H7 (cell line): ENCODE measurements at places on chromosomes 2 and 18. TPM values are rescaled to one million over a fixed set of nuclear protein-coding genes. Genes with fewer than 3 reads are reported as not detected.
A peak's percentile ranks its signal among the peaks of the same experiment; 100 is the strongest.

DNA sequence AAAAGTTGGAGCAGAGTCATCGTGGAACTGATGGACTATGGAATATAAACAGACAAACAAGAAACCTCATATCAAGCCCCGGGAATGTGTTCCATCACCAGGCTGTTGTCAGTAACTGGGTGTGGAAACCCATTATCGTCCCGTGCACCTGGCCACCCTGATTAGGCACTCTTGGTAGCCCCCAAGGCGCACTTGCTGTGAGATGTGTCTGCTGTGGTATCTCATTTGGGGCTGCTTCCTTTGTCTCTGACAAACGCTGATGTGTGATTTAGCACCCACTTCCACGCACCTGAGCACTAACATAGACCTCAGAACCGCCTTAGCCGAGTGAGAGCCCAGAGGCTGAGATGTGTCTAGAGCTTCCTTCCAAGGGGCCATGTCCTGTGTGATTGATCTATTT is 96.3 kb downstream of the PRPF40A start:
- no peak for DNase-seq

DNA sequence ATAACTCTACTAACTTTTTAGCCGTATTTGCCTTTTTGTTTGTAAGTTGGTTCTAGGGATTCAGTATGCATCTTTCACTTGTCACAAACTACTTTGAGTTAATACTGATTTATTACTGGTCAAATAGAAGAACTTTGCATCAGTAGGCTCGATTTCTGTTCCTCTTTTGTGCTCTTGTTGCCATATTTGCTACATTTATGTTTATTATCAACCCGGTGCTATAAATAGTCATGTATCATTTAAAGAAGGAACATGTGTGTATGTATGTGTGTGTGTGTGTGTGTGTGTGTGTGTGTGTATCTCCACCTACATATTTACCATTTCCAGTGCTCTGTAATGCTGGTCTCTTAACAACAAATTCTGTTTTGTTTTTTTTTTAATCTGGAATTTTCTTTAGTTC is 79.6 kb upstream of the B3GNT7 start:
- no peak for DNase-seq

GRCh38 chr2:118607641-118608040 is 239.8 kb downstream of the EN1 start:
- DNase-seq = no peak

Gene CYTIP
- 0.87 TPM in 1 of 2 replicates, not detected in the other for total RNA-seq

DNA sequence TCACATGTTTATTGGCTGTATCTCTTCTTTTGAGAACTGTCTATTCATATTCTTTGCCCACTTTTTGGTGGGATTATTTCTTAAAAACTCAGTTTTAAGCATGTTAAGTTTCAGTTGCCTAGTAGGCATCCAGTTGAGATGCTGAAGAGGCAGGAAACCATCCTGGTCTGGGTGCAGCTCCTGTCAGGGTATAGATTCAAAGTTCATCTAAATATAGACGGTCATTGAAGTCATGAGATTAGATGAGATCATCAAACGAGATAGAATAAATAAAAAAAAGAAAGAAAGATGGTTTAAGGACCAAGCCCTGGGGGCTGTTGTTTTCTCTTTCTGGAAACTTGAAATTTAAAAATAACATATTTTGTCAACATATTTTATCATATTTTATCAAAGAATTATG is 9.2 kb upstream of the DNAH7 start:
- no peak for DNase-seq

- DNase-seq = no peak
These were observed 450.4 kb upstream of the TCF4 start for GRCh38 chr18:56038171-56039030.

DNA sequence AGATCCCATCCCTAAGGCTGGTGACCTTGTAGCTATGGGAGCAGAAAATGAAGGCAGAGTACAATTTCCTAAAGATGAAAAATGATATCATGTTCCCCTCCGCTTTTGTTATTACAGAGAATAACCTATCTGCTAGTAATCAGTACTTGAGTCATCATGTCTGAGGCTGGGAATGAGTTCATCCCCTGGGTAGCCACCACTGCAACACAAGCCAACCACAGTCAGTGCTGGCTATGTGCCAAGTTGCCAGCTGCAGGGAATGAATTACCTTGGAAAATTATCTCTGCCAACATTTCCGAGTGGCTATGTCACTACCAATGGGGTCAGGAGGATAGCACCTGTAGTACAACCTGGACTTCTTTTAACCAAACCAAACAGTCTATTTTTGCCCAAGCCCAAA is 1094.7 kb upstream of the DDX18 start:
- DNase-seq = no peak

GRCh38 chr2:162520959-162521358 is 177.0 kb downstream of the GCA start:
- no peak for DNase-seq

- no peak for DNase-seq
These were observed 27.8 kb downstream of the MBD5 start for GRCh38 chr2:148048475-148049221.

Gene GREB1L
- total RNA-seq = 0.03 TPM in 1 of 2 replicates, not detected in the other

Gene CFAP210
- total RNA-seq = 0.28 TPM in 1 of 2 replicates, not detected in the other

- DNase-seq = no peak
These were observed 31.3 kb downstream of the AAK1 start for GRCh38 chr2:69612200-69612599.

- no peak for DNase-seq
These were observed 42.7 kb downstream of the SOCS6 start for GRCh38 chr18:70331456-70332097.

Gene IL36A
- not detected in 2 replicates for total RNA-seq

DNA sequence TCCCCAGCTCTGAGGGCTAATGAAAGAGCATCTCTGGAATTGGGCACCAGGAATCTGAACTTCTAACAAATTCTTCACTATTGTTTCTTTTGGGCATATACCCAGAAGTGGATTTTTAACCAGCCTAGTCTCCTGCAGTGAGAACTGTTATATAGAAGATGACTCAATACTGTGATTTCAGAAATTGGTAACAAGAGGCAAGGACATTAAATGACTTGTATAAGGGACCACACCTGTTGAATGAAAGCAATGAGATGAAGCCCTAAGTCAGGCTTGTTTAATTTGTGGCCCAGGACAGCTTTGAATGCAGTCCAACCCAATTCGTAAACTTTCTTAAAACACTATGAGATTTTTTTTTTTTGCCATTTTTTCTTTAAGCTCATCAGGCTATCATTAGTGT is 57.9 kb downstream of the EPC2 start:
- no peak for DNase-seq

DNA sequence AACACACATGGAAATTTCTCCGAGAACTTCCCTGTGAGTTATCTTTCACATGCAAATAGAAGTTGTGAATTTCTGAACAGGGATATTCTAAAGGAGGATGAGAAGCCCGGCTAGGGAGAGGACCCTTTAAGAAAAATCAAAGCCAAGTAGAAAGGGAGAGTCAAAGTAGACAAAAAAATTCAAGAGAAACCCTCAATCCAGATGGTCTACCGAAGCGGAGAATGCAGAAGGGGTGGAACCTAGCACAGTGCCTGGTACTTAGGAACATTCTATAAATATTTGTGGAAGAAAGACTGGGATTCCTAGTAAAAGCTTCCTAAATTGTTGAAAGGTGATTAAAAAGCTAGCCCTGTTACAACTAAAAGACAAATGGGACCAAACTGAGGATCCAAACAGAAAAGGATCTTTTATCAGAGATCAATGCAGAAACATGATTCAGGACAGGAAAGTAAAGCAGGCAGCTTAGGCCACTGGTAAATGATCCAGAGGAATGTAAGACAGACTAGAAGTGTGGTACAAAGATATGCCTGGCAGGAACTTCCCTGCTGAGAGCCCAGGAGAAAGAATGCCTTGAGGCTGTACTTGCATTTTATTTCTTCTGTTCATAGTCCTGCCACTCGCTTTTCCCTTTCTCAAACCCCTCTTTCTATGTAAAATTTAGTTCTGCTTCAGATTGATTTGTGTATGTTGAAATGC is 19.5 kb upstream of the GLS start:
- DNase-seq = no peak

GRCh38 chr2:200089040-200089755 is 133.8 kb downstream of the MAIP1 start:
- peak; percentile 13 for DNase-seq

DNA sequence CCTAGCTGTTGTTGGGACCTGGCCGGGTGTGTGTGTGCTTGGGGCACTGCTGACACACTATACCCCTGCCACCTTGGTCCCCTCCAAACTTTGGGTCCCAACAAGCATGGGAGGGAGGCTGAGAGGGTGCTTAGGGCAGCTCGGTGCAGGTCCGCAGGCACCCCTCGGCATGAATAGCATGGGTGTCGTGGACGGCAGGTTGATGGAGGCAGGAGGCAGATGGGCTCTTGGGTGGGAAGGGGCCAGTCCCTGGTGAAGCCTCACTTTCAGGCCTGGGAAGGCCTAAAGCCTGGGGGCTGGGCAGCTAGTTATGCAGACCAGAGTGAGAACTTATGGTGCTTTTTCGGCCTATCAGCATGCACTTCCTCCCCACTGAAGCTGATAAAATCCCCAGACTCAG is 164.2 kb downstream of the CDH19 start:
- DNase-seq = no peak

DNA sequence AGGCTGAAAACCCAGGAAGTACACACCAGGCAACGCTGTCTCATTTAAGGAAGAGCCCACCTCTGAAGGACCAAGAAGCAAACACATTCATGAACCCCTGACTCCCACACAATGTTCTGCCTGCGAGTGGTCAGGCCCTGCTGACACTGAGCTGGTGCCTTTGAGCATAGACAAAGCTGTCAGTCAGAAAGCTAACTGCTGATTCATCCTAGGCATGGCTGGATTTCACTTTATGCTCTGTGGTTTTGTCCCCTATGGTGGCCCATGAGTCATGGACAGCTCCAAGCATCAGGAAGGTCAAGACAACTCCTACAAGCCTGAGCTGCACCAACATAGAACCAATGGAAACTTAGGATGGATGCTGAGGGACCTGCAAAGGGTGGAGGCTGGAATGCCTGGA is 78.9 kb downstream of the UXS1 start:
- DNase-seq = no peak

DNA sequence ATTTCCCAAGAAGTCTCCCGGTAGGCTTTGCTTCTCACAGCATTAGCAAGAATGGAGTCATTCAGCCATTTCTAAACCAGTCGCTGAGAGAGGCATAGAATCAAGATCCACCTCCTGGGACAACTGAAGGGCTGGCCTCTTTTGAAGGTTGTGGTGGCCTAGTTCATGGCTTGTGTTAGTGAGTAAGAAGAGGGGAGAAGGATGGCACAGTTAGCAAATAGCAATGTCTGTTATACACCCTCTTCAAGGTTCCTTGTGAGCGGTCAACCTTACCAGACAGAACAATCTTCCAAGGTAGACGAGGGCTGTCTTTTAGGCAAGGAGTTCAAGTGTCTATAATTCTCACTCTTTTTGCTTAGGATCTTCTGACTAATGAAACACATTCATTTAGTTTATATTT is 35.4 kb upstream of the DNAH7 start:
- DNase-seq = no peak

DNA sequence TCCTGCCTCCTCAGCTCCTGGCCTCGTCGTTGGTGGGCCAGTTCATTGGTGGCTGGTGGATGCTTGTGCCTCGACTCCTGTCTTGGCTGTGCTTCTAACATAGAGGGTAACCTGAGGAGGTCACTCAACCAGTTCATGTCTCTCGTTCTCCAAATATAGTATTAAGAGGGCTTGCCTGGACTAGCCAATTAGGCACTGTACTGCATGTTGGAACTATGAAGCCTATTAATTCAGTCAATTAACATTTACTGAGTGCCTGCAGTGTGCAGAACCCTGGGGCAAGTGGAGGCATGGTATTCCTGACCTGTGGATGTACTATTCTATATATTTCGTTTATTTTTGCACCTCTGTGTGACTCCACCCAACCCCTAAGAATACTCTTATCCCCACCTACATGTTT is 89.9 kb upstream of the PELI1 start:
- DNase-seq = no peak

GRCh38 chr2:54845094-54845493 is 121.6 kb downstream of the EML6 start:
- DNase-seq = no peak

DNA sequence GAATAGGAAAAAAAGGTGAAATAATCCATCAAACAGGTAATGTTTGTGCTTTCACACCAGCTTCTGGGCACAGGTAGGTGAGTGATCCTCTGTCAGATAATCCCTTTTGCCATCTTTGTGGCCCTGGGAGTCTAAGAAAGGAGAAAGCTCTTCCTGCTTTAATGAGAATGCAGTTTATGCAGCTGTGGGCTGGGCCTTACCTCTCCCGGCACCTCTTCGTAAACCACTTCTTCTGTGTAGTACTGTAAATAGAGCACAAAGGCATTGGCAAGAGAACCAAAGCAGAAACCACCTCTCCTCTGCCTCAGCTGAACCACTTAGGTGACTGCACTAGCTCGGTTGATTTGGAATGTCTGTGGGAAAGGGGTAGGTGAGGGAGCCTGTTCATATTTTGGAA is 4.9 kb downstream of the NEB start:
- DNase-seq = no peak

DNA sequence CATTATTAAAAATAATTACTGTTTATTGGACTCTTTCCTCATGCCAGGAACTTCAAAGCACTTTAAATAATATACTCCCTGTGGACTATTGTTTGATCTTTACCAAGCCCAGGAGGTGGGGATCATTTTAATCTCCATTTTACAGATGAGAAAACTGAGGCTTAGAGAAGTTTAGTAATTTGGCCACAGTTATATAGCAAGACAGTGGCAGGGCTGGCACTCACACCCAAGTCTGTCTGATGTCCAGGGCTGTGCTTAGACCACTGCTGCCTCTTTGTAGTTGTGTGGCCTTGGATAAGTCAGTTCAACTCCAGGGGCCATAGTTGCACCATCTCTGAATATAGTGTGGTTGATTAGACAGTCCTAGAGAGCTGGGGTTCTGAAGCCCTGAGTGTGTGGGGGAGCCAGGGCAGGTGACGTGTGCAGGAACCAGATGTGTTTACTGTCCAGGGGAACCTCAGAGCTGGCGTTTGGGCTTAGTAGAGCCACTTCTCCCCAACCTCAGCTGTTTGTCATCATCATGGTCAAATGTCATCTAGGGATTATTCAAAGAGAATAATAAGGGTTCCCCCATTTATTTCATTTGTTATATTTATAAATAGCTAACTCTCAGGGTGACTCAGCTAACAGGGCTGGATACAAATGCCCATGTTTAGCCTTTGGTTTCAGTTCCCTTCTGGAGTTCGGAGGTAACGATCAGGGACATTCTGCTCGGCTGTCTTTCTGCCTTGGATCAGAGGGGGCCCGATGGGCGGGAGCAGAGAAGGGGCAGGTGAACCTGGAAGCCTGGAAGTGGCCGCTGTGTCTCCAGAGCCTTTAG is 68.0 kb downstream of the BOLA3 start:
- DNase-seq = no peak

Gene CD28
- total RNA-seq = not detected in 2 replicates

Gene ZBTB14
- 15.1 and 19.9 TPM in 2 replicates for total RNA-seq

DNA sequence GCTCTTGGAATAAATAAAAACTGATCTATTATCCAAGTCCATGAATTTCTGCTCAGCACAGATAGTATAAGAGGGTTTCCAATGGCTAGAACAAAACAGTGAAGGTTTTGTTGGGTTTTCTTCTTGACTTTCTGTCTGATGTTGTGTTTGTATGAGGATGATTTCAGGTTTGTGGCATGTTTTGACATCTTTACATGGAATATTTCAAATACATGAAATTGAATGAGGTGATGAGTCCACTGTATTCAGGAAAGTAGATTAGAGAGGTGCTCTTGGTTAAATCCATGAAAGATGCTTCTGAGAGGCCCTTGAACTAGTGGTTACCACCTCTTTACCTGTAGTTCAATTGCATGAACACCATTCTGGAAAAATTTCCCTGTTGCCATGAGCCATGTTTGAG is 84.3 kb downstream of the RAPGEF4 start:
- DNase-seq = no peak
